ENCODE measurements at places on chromosomes 1 and 21.

- no peak for DNase-seq
These were observed at the start of gene RNF220 for GRCh38 chr1:44405031-44405797. RNF220 (plus strand) TSS chr1:44405255.

DNA sequence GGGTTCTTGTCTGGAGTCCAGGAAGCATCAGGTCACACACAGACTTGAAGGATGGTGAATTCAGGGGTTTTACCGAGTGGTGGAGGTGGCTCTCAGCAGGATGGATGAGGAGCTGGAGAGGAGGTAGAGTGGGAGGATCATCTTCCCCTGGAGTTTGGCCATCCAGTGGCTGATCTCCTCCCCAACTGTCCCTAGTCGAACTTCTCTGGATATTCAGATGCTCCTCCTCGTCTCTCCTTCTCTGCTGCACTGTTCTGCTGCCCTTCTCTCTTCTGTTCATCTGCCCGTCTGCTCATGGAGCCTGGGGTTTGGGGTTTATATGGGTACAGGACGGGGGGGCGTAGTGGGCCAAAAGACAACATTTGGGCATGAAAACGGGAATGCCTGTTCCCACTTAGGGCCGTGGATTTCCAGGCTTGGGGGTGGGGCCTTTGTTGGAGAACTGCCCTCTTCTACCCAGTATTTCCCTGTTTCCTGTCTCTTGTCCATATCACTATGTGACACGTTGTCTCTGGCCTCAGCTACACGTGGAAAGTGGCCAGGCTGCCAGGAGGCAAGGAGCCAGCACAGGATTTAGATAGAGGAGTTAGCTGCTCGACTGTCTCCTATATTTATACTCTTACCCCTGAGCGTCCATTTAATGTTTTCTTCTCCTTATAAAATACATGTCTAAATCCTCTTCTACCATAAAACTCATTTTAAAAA is 76.7 kb downstream of the SIPA1L2 start:
- DNase-seq = no peak

GRCh38 chr1:74474585-74474984 is 37.8 kb downstream of the LRRC53 start:
- DNase-seq = no peak

DNA sequence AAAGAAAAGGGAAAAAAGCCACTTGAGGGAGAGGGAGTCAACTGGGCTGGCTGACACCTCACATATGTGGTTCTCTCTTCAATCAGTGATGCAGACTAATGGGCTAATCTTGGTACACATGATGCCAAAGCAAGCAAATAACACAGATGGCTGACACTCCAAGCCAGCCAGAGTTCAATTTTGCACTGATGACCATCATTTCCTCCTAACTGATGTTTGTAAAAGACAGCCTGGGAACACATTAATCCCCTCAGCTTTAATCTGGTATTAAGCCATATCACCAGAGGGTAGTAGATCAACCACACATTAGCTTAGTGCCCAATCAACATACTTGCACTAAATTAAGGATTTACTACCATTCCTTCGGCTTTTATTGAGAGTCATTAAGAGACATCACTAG is 2.8 kb downstream of the VPS72 start:
- no peak for DNase-seq

DNA sequence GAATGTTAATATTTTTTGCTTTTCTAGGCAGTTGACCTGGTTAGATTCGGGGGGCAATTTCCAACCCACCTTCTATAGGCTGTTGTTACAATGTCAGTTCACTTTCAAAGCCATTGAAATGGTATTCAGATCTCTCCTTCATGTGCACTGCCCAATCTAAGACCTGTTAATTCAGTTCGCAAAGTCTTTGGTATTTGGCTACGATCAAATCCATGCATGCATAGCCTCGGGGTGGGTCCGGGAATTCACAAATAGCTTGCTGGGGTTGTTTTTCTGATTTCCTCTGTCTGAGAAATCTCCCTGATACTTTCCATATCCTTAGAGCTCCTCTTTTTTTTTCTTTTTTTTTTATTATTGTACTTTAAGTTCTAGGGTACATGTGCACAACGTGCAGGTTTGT is 252.6 kb upstream of the SPAG17 start:
- DNase-seq = no peak

DNA sequence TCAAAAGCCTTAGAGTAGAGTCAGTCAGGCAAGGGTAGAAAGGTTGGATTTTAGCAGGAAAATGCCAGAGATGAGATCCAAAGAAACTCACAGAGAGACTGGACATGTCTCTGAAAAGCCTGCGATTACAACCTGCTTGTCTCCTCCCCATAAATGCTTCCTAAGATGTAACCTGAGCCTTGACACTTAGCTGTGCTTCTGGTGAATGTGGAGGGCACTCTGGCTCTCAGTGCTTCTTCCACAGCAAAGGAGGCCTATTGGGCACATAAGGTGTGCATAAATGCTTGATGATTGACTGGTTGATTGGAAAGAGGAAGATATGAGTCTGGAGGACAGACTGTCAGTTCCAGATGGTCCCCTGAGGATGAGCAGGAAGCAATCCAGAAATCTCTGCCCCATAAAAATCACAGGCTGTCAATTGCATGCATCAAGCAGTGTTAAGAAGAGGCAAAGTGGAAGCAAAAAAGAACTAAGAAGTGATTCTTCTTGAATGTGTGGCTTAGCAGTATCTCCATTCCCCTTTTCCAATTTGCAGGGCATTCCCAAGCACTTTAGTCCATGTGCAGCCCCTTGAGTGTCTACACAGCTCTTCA is 236.2 kb upstream of the RRP15 start:
- DNase-seq = no peak

DNA sequence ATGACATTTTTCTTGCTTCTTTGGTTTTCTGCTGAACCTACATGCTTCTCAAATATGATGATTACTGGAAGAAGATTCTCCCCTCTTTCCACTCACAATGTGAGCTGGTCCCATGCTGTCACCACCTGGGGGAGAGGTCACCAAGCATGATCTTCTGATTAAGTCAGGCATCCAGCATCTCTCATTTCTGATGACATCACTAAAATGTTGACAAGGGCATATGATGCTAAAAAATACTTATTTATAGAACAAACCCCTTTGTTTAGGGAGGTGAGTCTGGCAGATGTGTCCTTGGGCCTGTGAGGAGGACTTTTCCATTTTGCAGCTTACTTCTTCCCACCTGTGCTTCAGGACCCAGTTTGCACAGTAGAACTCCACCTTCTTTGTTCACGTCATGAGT is 42.0 kb upstream of the PCP4 start:
- DNase-seq = no peak

DNA sequence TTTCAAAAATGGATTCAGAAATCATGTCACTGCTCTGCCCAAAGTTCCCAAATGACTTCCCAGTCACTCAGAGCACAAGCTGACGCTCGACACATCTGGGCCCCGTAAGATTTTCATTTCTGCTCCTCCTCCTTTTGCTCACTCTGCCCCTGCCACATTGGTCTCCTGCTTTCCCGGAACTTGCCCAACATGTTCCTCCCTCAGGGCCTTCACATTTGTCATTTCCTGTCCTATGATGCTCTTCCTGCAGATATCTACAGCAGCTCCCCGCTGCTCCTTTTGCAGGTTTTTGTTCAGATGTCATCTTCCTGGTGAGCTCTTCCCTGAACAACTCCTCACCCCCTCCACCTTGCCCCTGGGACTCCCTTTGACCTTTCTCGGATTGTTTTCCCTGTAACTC is 58.5 kb upstream of the IVNS1ABP start:
- no peak for DNase-seq

DNA sequence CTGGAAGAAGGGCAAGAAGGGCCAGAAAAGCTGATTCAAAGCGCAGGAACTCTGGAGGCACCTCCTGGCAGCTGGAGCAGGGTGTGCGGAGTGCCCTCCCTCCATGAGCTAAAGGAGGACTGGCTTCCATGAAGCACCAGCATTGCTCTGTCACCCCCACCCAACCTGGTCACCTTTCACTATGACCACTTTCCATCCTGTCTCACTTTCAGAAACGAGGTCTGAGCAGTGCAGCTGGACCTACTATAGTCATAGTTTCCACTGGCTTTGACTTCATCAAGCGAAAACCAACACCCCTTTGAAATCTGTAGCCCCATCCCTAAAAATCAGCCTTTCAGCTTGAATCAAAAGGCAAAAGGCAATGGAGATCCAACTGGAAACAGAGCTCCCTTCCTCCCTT is 84.8 kb upstream of the CACNA1E start:
- DNase-seq = no peak

GRCh38 chr1:90443354-90443753 is 273.7 kb downstream of the BARHL2 start:
- DNase-seq = no peak

DNA sequence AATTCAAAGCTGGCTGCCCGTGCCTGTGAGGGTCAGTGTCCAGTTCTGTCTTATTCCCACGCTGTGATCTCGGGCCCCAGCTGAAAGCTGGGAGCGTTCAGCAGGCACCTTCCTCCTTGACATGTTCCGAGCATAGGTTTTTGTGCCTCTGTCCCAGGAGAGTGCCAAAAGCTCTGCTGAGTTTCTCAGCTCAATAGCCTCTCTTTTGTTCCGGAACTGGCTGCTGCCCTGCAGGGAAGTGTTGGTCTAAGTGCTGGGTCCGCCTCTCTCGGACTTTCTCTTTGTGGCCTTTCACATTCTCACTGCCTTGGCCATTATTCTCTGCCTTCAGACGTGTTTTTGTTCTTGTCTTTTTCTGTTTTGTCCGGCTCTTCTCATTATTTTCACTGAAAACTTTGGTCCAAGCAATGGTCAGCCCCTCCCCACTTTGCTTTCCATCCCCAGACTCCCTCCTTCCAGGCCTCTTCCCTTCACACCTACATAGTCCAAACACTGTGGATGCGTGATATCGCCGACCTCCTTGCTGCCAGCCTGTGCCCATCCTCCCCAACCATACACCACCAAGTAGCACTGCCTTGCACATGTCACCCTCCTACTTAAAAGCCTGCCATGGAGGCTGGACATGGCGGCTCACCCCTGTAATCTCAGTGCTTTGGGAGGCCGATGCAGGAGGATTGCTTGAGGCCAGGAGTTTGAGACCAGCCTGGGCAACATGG is 233.8 kb downstream of the RHOU start:
- DNase-seq = no peak
